T-helper 2 cell (primary cell): ENCODE measurements at places on chromosomes 5 and 9.

DNA sequence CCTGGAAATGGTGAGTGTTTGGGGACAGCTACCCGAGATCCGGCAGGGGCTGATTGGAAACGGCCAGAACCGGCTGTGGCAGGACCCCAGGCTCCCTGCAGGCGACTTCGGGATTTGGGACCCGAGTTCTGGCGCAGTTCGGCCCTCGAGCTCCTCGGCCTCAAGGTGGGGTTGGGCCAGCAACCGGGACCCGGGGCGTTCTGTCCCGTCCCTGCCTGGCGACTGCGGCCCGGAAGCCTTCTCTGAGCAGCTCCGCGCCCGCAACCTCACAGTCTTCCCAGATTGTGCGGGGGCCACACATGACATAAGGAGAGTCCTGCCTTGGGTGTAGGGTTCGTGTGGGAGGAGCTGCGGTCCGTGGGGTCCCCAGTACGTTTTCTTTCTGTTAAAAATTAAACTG is 23.2 kb upstream of the NEURL1B start:
- DNase-seq = no peak

GRCh38 chr9:36818965-36819870 is 214.8 kb downstream of the PAX5 start:
- no peak for DNase-seq

DNA sequence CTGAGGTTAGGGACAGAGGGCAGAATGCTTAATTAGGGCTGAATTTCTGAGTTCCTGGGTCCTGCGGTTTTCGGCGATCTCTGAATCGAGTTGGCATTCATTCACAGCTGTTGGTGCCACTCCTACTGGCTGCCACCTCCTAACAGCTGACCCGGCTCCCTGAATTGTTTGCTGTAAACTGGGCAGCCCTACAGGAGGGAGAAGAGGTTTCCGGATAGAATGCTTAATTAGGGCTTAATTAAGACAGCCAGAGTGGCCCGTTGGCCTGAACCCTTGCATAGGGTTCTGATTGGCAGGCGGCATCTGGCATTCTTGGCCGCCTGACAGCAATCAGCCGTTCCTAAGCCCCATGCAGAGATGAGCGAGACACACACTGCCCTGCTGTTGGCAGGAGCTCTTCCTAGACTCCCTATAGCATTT is 25.7 kb downstream of the FRMPD1 start:
- no peak for DNase-seq

DNA sequence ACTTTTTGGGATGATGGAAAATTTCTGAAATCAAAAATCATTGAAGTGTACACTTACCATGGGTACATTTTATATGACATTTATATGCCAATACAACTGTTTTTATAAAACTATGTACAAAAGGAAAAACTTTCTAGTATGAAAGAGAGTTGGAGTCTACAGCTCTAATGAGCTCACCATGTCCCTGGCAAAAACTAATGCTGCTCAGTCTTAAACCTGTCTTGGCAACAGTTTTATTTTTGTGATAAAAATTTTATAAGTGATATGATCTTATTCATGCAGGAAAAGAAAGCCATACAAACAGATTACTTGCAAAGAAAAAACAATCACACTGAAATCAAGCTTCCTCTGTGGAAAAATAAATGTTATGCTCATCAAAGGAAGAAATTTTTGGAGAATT is 78.9 kb upstream of the RASEF start:
- DNase-seq = no peak

- DNase-seq = no peak
Observed at GRCh38 chr5:131984956-131985665, 26.3 kb downstream of the ACSL6 start.

- DNase-seq = no peak
Observed at GRCh38 chr9:16579872-16580432, 290.5 kb downstream of the BNC2 start.

DNA sequence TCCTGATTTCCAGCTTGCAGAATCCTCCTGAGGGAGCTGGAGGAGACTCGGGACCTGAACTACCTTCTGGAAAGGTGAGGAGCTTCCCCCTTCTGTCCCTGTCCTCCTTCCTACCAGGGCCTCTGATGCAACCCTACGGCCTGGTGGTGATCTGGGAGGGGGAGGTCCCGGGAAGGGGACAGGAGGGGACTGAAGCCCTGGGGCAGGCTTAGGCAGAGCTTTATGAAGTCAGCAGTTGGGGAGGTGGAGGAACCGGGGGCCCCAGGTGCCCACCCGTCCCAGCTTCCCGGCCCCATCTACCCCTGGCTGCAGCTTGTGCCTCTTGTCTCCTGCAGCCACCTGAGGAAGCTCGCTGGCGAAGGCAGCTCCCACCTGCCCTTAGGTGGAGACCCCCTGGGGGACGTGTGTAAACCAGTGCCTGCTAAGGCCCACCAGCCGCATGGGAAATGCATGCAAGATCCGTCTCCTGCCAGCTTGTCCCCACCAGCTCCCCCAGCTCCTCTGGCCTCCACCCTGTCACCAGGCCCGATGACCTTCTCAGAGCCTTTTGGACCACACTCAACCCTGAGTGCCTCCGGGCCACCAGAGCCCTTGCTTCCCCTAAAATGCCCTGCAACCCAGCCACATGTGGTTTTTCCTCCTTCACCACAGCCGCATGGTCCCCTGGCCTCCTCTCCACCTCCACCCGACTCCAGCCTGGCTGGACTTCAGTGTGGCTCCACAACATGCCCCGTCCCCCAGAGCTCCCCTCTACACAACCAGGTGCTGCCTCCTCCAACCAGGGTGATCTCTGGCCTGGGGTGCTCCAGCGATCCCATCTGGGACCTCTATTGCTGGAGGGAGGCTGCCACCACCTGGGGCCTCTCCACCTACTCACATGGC is 2.1 kb downstream of the SPATA31E1 start:
- no peak for DNase-seq

DNA sequence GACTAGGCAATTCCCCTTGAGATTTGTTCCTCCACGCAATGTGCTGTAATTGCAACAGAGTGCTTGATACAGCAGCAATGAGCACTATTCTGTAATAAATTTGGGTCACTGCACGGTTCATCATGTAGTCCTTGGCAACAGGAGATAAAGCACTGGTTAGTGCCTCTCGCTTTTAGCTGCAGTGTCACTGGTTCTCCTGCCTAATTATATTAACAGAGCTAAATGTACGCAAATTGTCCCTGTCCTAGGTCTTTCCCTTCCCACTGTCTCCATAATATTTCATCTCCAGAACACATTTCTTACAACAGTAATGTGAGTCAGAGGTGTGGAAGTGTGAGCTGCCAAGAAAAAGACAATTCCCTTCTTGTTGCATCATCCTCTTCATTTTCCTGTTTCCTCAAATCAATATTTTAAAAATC is 553.1 kb downstream of the ZNF608 start:
- DNase-seq = no peak

GRCh38 chr5:64331597-64332277 is 166.1 kb downstream of the RNF180 start:
- no peak for DNase-seq

- no peak for DNase-seq
Observed at GRCh38 chr9:77176686-77177142, 620 bp upstream of the VPS13A start.

DNA sequence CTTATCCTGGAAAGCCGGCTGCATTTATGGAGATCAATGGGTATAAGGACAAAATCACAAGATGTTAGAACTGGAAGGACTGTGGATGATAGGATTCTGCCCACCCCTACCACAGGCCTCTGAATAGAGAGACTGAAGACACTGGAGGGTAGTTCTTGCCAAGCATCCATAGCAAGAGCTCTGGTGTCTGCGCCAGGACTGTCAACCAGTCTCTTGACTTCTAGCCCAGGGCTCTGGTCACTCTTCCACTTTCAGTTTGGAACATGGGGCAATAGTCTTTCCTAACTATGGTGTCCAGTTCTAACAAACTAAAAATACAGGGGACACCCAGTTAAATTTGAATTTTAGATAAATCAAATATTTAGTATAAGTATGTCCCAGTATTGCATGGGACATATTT is 23.4 kb downstream of the LARP1 start:
- no peak for DNase-seq

GRCh38 chr9:88831713-88832407 is 159.4 kb upstream of the S1PR3 start:
- no peak for DNase-seq

DNA sequence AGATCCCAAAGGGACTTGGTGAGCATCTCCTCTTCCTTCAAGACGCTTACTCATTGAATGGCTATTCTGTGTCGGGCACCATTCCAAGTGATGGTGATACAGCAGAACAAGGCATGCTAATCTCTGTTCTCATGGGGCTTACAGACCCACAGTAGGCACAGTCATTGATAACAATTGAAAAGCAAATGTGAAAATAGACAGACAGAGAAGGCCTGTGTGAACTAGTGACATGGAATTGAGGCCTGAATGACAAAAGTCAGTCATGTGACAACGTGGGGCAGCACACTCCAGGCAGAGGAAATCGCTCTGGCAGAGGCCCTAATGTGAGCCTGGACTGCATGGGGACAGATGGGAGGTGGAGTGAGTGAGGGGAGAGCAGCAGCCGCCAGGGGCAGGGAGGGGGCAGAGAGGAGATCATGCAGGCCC is 70.7 kb upstream of the CPLX2 start:
- DNase-seq = no peak
